ENCODE measurements at places on chromosomes 1 and 21. TPM values are rescaled to one million over a fixed set of nuclear protein-coding genes. Genes with fewer than 3 reads are reported as not detected.
A peak's percentile ranks its signal among the peaks of the same experiment; 100 is the strongest.

Gene C1orf52
- 39.9 TPM for total RNA-seq

Gene HSD3B2
- not detected for total RNA-seq

GRCh38 chr1:226886122-226886901 is 15.9 kb downstream of the PSEN2 start:
- DNase-seq, result no peak

DNA sequence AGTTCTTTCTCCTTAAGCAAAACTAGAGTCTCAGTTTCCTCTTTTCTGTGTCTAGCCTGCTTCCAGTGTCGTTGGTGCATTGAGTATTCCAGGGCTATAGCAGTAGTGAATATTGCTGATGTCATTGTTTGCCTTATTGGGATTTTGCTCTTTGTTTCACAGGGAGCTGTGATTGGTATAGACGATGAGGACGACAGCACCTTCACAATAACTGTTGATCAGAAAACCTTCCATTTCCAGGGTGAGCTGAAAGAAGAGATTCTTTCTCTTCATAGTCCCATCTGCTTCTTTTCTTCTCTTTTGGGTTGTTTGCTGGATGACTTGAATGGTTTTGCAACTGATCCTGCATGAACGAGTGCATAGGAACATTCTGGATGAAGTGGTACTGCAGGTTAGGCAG is 52.4 kb downstream of the OSBPL9 start:
- DNase-seq, result no peak

DNA sequence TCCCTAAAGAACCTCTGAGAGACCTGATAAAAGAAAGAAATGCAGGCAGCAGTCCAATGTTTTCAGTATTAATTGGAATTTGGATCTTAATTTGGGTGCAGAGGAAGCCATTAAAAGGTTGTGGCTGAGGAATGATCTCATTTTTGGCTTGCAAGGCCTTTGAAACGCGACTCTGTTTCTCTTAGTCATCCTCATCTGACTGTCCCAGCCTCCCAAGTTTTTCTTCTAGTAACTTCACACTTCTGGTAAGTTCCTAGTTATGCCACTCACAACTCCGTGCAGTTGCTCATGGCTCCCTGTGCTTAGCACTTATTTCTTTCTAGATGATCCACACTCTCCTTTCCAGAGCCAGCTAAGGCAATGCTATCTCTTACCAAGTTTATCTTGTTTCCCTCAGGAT is 147.4 kb upstream of the USP24 start:
- DNase-seq, result no peak

DNA sequence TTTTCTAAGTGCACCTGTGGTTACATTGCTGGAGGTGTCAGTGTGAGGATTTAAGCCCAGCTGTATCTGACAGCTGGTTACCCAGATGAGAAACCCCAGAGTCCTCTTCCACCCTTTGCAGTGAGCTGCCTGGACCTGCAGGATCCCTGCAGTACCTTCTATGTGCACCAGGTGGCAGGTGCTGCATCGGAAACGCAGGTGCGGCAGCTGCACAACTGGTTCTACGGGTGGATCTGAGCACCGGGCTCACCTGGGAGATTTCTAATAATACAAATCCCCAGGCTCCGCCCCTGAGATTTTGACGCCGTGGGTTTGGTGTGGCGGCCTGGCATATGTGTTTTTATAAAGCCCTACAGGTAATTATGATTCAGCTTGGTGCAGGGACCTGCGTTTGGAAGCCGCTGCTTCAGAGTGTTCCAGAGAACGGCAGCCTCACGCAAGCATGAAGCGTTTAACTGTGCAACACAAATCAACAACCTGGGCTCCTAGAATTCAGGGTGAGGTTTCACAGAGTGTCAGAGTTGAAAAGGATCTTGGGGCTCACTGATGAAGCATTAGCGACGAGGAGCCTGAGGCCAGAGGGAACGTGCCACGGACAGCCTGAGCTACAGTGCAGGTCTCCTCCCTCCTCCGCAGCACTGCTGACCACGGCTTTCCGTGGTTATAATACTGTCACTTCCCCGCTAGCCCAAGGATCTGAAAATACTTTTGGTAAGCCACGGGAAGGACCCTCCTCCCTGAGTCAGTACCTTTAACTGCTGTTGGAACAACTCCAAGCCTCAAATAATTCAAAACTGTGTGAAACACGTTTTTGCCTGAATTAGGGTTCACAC is 96.7 kb upstream of the TRABD2B start:
- DNase-seq, result peak; percentile 71

- DNase-seq, result no peak
These were observed 3.2 kb upstream of the C1orf162 start for GRCh38 chr1:111470596-111470995.

GRCh38 chr1:164937291-164937690 is 378.3 kb downstream of the PBX1 start:
- DNase-seq, result no peak

GRCh38 chr1:206705191-206705590 is 20.5 kb downstream of the MAPKAPK2 start:
- DNase-seq, result no peak
